ENCODE measurements at places on chromosomes 16 and 17. TPM values are rescaled to one million over a fixed set of nuclear protein-coding genes. Genes with fewer than 3 reads are reported as not detected.

- peak; percentile 69 for DNase-seq
Observed at GRCh38 chr17:79294459-79295071, 219.9 kb downstream of the ENGASE start.

- peak; percentile 67 for DNase-seq
Observed at GRCh38 chr16:29784901-29785500, 5.5 kb upstream of the KIF22 start.

DNA sequence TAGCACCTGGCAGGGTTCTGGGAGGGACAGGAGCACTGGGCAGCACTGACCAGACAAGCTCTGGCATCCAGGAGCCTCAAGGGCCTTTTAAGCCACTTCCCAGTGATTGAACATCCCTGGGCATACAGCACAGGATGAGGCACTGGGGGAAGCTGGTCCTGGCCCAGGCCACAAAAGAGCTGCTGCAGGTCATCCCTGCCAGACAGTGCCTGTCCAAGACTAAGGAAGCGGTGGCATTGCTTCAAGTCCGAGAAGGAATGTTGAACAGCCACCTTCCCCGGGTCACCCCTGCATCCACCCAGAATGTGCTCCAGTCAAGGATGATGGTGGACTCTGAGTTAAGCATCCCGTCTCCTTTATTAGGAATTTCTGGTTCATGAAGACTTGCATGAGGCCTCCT, 1.2 kb upstream of the OSBPL7 start:
- DNase-seq, result no peak

DNA sequence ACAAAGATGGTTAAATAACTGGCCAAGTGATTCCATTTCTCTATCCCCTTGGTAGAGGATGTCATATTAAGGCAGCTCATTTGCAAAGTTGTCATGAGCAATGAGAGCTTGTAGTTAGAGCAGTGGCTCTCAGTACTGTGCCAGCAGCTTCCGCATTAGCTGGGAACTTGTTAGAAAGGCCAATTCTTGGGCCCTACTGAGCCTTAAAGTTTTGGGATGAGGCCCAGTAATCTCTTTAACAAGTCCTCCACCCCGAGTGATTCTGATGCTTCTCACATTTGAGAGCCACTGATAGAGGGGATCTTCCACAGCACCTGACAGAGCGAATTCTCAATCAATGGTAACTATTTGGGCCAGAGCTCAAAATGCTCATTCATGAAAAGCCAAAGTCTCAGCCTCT, 20.2 kb upstream of the CCL1 start:
- no peak for DNase-seq

Gene CLEC19A
- not detected for total RNA-seq

Data from SJSA1 (cell line).